Calu3 (cell line): ENCODE measurements at places on chromosomes 7 and 10. TPM values are rescaled to one million over a fixed set of nuclear protein-coding genes. Genes with fewer than 3 reads are reported as not detected.
A peak's percentile ranks its signal among the peaks of the same experiment; 100 is the strongest.

GRCh38 chr10:84308481-84309304, 19.7 kb upstream of the CCSER2 start:
- peaks cover 2% of the 10 kb centered on the region for H3K4me1 ChIP-seq
- DNase-seq, result peak; percentile 29
- H3K4me3 ChIP-seq, result no peak overlapping the region
- peaks cover 13% of the 10 kb centered on the region for H3K27me3 ChIP-seq
- H3K27ac ChIP-seq, result no peak overlapping the region

DNA sequence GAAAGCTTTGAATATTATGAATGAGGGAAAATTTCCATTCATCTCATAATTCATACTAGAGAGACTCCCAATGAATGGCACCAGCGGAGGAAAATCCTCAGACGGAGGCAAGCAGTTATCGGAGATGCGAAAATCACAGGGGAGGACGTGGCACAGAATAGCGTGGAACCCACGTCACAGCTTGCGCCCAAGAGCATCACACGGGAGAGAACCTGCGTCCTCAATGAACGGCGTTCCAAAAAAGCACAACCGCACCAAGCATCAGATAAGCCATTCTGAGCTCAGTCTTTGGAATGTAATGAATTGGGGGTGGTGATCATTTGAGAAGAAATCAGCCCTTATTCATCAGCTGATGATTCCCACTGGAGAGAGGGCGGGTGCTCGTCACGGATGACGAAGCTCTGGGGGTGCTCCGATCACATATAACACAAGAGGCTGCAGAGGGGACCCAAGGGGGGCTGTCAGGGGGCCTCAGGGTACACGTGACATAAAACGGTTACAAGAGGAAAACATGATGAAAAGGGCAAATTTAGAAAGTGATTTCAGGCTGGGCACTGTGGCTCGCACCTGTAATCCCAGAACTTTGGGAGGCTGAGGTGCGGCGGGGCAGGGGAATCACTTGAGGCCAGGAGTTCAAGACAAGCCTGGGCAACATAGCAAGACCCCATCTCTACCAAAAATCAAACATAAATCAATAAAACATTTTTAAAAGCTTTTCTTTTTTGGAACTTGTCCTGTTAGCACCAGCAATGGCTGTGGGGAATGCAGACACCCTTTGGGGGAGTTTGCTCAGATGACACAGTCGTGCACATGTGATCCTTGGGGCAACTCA, 33.8 kb upstream of the FIS1 start:
- peaks cover 34% of the 10 kb centered on the region for H3K27me3 ChIP-seq
- H3K36me3 ChIP-seq, result no peaks in the 10 kb centered on the region
- DNase-seq, result no peak

- H3K27me3 ChIP-seq, result no peaks in the 10 kb centered on the region
- DNase-seq, result no peak
- no peak overlapping the region for H3K4me3 ChIP-seq
- H3K27ac ChIP-seq, result no peak overlapping the region
- H3K4me1 ChIP-seq, result peaks cover 10% of the 10 kb centered on the region
These were observed 124.4 kb upstream of the STK17A start for GRCh38 chr7:43458330-43459018.

- no peak overlapping the region for H3K4me3 ChIP-seq
- no peaks in the 10 kb centered on the region for H3K36me3 ChIP-seq
- peaks cover 53% of the 10 kb centered on the region for H3K4me1 ChIP-seq
- H3K27me3 ChIP-seq, result no peaks in the 10 kb centered on the region
- no peak overlapping the region for H3K27ac ChIP-seq
These were observed 405.6 kb downstream of the KCNMA1 start for GRCh38 chr10:77231884-77232610.

Gene COL28A1
- total RNA-seq, result 1.3 and 3.2 TPM in 2 replicates

Gene HMX3
- not detected in 2 replicates for total RNA-seq
